Stimulated activated naive CD8-positive, alpha-beta T cell treated with anti-CD3 and anti-CD28 coated beads, Interleukin-15, Interleukin-2, amounts not matched to agents 100 U/mL and 50 U/mL, for 24 hours (primary cell): ENCODE measurements at places on chromosomes 1 and 21.

GRCh38 chr1:163162381-163162914 is 40.3 kb downstream of the RGS5 start:
- no peak for DNase-seq

GRCh38 chr1:240114222-240114621 is 22.5 kb downstream of the FMN2 start:
- no peak for DNase-seq

DNA sequence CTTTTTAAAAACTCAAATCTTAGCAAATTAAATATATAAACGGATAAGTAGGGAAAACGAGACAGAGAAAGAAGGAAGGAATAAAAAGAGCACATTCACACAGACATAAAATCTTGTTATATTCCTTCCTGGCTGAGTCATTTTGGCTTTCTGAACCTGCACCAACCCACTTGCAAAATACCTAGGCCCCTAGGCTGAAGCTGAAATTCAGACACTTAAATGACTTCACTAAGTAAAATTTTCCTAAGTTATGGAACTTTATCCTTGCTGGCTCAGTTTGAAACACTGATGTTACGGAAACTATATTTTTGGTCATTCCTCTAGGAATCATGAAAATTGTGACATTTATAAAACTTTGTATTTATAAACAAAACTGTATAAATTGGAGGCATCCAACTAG is 462.8 kb upstream of the NFIA start:
- DNase-seq, result no peak

DNA sequence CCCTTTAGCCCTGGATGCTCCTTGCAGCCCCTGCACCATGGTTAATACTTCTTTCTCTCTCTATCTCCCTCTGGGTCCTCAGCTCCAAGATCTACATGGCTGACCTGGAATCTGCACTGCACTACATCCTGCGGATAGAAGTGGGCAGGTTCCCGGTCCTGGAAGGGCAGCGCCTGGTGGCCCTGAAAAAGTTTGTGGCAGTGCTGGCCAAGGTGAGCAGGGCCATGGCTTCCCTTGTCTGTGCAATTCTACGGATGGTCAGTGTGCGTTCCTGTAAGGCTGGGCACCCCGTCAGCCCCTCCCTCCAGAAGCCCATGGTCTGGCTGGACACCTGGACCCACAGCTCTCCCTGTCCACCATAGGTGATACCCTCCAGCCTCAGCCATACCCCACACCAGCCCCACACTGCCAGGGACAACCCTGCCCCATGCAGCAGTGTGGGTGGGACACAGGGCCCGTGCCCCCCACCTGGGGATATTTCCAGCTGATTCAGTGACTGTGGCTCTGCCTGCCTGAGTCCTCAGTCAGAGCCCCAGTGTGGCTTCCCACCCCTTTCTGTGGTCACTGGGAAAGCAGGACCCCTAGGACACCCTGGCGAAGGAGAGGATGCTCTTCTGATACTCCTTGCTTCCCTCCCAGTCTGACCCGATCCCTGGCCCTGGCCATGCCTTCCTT is 31.4 kb downstream of the QSOX1 start:
- DNase-seq, result no peak

DNA sequence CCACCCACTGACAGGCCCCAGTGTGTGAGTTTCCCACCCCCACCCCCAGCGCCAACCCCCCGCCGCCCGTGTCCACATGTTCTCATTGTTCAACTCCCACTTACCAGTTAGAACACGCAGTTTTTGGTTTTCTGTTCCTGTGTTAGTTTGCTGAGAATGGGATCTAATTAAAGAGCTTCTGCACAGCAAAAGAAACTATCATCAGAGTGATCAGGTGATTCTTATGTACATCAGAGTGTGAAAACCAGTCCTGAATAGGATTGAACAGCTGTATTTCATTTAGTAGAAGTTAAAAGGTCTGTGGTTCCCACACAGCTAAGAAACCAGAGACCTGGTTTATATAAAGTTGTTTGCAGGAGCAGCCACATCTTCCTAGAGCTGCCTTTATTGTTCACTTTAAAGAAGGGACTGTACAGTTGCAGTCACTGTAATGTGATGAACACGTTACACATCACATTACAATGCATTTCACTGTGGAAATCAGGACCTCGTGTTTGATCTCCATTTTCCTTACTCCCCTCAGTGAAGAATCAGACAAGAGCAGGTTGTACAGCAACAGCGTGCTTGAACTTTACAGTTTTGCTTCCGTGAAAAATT is 1.2 kb downstream of the GBP6 start:
- DNase-seq, result no peak

DNA sequence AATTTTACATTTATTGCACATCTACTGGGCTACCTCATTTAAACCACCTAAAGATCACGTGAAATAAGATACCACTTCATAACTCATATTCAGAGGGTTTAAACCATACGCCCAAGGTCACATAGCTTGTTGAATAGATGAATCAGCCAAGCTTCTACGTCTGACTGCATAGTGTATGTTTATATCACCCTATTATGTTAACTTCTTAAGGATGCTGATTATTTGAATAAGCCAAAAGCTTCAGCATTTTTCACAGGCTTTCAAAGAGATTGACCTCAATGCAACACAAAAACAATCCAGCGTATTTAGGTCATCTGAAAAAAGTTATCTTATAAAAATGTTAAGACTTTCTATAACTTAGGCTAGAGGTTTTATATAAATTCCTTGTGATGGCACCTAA is 373.8 kb downstream of the TGFB2 start:
- DNase-seq, result no peak

GRCh38 chr1:5140136-5140535 is 485.7 kb downstream of the AJAP1 start:
- no peak for DNase-seq

- DNase-seq, result no peak
Measured at GRCh38 chr1:197961449-197961848, 44.3 kb downstream of the LHX9 start.

DNA sequence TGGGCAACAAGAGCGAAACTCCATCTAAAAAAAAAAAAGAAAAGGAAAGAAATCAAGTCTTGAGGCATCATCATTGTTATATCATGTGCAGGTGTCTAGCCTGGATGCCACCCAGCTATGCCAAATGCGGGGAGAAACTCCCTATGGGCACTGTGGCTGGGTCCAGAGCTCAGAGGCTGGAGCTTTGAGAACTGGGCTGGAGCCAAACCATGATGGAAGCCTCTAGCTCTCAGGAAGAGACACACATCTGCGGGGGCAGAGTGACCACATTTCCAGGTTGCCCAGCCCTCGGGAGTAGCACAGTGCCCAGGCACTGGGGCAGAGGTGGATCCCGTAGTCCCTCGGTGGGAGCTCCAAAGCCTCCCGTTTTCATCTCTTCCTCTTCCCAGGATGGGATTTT is 58.9 kb downstream of the COL18A1 start:
- DNase-seq, result no peak

DNA sequence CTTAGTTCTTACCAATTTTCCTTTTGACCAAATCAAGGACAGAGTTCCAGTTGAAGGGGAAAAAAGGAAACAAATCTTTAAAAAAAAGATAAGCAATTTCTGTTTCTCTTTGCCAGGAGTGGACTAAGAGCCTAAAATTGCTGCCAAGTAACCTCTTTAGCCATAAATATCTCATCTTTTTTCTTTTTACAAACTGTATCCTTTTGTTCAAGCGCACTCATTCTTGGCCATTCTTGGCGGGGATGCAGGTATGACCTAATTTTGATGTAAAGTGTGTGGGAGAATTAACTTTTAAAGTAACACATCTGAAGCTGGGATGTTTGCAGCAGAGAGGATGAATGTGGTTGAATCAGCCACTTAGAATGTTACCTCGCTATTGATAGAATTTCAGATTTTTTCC is 13.4 kb upstream of the KIF1B start:
- DNase-seq, result no peak

DNA sequence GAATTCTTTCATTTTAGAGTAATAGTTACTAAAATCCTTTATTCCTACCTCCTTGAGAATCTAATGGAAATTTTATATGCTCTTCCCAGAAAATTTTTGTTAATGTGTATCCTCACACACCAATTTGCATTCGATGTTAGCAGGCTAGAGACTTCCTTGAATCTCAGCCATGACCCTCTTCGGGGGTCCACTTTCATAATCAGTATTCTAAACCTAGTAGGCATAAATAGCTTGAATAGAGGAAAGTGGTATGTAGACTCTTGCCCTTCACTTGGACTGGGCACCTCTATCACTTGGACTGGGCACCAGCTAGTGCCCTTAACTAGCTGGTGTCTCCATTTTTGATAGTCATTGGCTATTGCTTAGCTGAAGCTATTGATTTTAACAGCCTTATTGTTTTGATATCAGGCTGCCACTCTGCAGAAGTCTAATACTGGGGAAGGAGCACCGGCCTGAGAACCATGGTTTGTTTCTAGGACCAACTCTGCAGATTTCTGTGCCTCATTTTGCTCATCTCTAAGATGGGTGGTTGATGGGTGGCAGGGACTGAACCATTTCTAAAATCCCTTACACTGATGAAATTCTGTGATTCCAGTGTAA is 42.8 kb downstream of the MRPL39 start:
- DNase-seq, result no peak
